ENCODE measurements at places on chromosomes 6 and 20.

GRCh38 chr6:133817460-133818047 is 71.4 kb upstream of the TCF21 start:
- peak; percentile 8 for DNase-seq

- DNase-seq, result no peak
Measured at GRCh38 chr6:105608711-105609374, 206.0 kb upstream of the PREP start.

DNA sequence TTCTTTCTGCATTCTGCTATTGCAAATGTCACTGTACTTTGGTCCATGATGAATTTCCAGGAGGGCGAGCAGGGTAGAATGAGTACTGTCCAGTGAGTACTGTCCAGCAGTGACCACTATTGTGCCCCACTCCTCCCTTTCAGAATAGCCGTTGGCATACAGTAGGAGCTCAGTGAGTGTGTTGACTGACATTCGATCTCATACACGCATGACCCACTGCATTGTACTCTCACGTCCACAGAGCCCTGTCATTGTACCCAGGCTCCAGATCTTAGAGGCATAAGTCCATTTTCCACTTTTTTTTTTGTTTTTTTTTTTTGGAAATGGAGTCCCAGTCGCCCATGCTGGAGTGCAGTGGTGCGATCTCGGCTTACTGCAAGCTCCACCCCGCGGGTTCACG is 8.2 kb downstream of the DYNLRB1 start:
- DNase-seq, result no peak

DNA sequence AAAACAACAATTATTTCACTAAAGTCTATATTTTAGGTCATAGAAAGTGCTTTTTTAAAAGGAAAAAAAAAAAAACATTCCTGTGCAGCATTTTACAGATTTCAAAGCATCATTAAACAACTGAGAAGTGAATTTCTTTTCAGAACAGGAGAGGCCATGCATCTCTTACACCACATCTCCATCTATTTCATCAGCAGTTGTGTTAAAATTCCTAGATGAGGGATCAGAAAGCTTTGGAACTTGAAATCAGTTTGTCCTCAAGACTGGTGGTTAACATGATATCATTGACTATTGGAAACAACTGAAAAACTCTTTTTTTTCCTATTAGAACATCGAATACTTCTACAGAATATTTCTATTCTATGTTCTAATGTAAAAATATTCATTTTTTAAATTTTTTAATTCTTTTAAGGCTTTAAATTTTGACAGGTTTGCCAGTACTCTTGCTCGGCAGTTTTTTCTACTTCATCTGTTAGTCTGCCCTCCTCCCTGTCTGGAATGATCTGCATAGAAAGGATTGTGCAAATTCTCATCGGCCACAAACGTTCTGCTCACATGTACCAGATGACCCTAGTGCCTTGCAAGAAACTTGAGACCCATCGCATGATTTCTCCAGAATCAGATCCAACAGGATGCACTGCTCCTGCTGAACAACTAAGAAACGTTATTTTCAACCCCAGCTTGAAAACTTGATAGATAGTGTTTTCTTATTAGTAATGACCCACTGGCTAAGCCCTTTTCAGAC is 411.0 kb upstream of the AGPAT4 start:
- DNase-seq, result no peak

DNA sequence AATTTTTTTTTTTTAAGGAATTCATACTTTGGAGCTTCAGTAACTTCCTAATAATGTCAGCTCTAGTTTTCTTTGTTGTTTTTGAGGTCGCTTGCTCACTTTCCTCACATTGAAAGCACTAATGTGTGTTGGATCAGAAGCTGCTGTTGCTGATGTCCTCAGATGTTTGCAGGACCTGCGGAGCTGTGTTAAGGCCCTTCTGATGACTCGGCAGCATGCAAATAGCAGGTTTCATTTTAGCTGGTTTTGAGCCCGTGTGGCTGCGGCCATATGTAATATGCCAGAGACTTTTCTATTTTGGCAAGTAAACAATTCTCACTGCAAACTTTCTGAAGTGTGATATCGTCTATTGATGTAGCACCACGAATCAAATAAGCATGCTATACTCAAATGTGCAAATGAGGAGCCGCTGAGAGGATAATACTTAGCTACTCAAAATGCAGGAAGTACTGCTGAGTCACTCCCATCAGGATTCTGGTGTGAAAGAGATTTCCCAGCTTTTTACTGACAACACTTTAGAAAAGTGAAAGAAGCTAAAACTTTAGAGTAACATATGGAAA is 187.8 kb downstream of the SASH1 start:
- no peak for DNase-seq

GRCh38 chr6:125793863-125794262 is 3.1 kb downstream of the NCOA7 start:
- no peak for DNase-seq

DNA sequence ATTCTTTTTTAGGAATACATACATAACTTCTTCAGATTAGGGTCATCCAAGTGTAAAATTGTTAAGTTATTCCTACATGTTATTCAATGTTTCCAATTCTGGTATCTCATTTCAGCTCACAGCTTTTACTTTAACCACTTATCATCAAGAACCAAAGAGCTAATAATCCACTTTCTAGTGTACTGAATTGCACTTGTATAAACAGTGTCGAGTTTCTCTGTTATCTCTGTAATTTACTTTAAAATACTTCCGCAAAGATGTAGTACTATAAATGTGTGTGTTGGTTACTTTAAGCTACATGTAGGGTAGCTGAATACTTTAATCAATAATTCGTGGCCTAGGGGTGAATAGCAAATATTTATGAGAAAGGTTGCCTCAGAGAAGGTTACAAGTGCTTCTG is 8.8 kb upstream of the GJA1 start:
- no peak for DNase-seq

GRCh38 chr20:58707770-58708169 is 15.2 kb downstream of the NPEPL1 start:
- no peak for DNase-seq

- no peak for DNase-seq
Measured at GRCh38 chr20:23477223-23477622, 13.7 kb upstream of the CST8 start.

DNA sequence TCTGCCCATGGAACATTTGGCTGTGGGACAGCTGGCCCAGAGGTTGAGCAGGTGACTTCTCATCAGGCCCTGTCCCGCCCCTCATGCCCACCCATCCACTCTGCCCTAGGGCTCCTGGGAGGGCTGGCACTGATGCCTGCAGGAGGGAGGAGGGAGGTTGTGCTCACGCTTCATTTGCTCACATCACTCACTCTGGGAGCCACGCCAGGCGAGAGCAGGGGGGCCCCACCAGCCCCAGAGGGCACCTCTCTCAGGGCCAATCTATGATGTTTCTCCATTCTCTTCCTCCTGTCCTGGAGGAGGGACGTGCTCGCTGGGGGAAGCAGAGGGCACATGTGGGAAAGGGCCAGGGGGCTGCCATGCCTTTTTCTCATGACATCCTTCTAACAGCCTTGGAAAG is 10.9 kb upstream of the GLP1R start:
- DNase-seq, result no peak

- DNase-seq, result no peak
Measured at GRCh38 chr20:47620808-47621805, 119.4 kb downstream of the NCOA3 start.

GRCh38 chr6:111894951-111895350 is 21.7 kb upstream of the FYN start:
- DNase-seq, result no peak

DNA sequence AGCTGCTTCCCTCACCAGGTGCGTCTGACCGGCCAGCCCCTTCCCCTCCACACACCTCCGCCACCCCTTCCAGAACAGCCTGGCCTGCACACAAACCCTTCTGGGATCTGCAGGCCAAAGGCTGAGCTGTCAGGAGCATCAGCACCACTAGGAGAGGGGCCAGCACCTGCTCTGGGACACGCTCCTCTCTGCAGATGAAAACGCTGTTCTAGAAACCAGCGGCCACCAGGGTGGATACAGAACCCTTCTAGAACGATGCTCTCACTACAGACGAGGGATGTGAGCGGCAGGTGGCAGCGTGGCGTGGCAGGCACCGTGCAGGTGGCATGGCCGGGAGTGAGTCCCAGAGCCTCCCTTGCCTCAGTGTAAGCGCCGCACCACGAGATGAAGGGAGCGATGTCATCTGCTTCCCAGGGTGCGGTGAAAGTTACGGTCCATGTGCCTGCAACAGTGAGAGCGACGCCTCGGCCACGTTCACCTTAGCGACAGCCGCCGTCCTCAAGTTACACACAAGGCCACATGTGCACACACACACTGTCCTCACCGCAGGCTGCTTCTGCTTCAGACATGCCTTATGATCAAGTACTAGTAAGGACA is 53.6 kb downstream of the TAF4 start:
- DNase-seq, result no peak

DNA sequence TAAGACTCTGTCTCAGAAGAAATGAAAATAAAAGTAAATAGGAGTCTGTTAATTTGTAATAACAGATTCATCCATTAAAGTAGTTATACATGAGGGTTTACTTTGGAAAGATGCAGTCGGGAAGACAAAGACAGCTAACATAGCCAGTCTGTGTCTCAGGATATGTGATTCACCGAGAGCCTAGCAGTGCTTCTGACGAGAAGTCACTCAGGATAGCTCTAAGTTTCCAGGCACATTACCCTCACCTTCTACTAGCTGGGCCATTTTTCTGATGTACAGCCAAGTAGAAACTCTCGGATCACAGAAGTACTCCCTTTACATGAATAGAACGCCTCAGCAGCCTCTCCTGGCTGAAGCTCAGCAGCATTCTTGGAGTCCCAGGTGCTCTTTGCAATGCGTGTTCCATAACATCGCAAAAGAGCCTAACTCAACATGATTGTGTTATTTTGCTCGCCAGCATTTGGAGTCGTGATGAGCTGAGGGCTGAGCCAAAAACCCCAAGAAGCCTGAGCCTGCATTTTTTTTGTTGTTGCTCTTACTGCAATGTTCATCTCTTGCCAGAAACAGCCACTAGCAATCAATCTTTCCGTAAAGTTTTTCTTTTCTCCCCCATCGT is 22.4 kb upstream of the TASP1 start:
- DNase-seq, result no peak

All from GM18507 (cell line).